WERI-Rb-1 (cell line): ENCODE measurements at places on chromosomes 1 and 21.

GRCh38 chr1:21175670-21176581, 771 bp downstream of the EIF4G3 start:
- peak; percentile 30 for DNase-seq

DNA sequence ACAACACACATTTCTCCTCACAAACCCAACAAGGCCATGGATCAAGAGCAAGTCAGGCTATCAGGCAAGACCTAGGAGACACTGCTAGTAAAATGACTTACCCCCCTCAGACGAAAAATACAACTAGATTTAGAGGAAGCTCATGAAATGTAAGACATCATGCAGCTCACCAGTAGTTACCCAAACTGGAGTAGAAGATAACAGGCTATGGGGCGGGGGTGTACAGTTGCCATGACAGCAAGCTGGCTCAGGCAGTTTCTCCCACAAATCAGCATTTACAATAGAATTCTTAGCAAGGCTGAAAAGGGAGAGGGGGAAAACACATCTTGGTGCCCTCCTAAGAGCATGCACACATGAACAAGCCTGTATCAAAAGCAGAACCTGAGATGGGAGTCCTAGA, 13.9 kb downstream of the TPM3 start:
- DNase-seq, result no peak

- DNase-seq, result no peak
These were observed 23.9 kb upstream of the KCNE1 start for GRCh38 chr21:34535886-34536285.

DNA sequence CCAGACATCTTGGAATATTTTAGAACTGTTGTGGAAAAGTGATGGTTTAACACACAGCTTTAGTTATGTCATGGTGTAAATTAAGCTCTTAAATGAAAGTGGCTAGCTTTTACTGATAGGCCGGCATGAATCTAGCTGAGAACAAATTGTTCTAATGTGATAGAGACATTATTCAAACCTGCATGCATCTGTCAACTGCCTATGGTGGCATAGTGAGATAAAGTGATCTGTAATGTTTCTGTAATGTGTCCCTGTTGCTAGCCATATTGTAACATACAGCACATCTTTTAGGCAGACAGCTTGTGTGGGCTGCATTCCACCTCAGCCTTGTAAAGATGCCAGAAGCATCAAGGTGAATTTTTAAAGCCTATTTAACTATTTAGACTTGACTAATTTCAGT, 16.0 kb downstream of the LRIG2 start:
- no peak for DNase-seq

DNA sequence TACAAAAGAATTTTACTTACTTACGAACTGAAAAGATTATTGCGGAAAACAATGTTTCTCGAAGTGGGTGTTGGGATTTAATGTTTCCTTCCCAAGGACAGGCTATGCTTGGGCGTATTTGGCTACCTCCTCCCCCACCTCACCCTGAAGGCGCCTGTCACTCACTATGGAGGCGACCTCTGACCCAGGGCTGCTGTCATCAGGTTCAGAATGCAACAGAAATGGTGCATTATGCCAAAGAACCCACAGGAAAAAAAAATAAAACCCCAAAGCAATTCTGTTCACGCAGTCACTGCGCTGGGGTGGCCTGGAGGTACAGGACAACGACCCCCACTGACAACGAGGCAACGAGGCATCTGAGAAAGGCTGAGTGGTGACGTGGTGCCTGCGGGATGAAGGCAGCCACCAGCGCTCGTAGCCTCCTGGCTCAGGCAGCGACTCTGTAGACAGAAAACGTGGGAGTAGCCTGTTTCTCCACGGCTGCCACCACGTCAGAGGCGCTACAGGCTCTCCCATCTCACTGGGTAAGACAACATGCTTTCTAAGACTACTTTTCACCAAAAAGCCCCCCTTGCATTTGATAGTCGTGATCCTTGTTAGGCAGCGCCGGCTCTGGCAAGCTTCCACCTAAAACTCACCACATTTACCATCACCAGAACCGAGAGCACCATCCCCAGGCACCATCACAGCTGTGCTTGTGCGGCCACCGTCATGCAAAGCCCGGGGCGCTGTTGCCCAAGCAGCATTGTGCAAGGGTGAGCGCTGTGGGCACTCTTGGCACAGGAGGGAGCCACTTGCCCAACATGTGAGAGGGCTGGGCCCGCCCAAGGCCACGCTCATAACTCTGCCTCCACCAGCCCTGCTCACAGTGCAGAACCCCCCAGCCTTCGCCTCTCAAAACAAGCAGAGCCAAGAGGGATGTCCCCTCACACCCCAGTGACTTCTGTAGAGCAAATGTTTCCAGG, 14.3 kb downstream of the NADK start:
- no peak for DNase-seq

DNA sequence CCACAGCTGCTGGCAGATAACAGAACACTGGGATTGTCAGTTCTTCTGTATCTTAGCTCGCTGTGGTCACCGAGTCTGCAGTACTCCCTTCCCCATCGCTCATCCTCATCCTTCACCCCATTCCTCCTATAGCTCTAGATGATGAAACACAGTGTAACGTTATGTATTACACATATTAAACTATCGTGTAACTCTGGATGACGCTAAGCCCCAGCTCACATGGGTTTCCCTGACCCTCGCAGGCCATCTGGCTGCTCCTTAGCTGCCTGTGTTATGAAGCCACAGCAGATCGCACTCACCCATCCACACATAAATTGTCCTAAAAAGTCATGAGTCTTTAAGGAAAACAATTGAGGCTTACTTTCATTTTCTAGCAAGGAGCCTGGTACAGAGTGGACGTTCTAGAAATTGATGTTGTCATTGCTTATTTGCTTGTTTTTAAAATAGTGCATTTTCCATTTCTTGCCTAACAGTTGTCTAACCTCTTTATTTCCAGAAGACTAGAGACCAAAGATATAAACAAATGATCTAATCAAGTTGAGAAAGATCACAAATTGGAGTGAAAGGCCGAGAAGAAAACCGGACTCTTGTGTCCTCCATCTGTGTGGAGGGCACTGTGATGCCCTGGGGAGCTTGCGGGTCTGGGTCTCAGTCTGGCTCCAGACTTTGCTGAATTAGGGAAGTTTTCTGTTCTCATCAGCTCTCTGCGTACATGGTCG, 24.3 kb upstream of the PCP4 start:
- DNase-seq, result peak; percentile 81

DNA sequence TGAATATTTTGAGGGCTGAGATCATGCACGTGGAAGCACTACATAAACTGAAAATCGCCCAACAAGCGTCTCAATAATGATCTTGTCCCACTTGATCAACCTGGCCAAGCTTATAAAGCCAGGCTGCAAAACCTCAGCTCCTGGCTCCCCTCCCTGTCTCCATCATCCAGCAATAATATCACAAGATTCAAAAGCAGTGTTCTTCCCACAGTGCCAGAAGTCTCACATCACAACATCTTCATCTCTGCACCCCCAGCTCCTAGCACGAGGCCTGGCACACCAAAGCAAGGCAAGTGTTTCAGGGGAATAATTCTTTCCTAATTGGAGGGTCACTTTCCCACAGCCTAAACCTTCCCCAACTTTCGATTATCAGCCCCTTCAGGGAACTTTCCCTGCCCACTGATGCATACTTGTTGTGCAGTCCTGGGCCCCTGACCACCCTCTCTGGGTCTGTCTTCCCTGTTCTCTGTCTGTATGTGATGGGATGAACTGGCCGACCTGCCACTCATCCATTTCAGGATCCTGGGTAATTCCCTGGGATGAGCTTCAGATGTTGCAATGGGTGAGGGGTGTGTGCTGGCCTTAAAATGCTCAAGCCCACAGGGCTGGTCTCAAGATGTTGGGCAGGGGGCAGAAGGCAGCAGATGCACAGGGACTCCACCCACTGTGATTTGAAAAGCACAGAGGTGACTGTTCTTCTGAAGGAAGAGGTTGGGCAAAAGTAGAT, 129.0 kb downstream of the DMRTB1 start:
- no peak for DNase-seq

GRCh38 chr1:247445526-247446356, 12.2 kb downstream of the OR2B11 start:
- no peak for DNase-seq

DNA sequence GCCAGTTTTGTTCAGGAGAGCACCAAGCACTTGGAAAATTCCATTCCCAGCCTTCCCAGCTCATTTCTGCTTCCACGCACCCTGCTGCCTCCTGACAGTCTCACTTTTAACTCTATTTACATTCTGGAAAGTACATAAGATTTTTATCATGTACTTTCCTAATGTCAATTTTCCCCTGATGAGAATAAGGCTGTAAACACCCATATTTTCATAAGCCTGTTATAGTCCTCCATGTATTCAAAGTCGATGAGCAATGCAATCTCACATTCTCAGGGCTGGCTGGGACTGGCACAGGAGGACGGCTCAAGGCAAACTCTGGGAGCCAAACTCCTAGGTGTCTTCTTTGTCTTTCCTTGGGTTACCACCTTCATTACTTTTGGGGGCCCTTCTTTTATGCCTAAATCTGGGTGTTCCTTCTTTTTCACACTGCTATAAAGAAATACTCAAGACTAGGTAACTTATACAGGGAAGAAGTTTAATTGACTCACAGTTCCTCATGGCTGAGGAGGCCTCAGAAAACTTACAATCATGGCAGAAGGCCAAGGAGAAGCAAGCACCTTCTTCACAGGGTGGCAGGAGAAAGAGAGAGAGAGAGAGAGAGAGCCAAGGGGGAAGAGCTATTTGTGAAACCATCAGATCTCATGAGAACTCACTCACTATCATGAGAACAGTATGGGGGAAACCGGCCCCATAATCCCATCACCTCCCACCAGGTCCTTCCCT, 94.6 kb downstream of the IGSF21 start:
- no peak for DNase-seq

DNA sequence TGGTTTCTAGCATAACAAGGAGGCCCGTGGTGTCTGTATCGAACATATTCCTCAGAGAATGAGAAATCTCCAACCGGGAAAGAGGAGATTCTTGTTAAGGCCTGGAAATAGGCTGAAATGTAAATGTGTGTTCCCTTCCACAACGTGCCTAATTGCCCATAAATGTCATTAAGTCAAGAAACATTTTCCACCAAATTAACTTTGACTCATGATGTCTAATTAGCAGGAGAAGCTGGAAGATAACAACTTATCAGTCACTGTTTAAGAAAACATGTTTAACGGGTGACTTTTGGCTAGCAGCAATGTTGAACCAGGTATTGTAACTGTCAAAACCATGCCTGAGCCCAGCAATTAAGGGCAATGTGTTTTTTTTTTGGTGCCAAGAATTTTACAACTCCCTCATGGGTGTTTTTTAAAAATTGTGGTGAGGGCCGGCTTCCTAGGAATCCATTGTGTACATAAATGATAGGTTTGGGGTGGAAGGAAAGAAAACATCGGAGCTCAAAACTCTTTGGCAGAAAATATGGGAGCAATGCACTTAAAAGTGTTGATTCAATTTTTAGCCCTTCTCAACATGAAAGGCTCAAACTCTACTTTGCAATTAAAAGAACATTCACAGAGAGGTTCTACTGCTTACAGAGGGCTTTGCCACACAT, 67.0 kb downstream of the OLIG1 start:
- no peak for DNase-seq

- DNase-seq, result no peak
These were observed 58.5 kb downstream of the TENT5C start for GRCh38 chr1:117664314-117664713.

GRCh38 chr21:40129809-40130208, 262.6 kb downstream of the PCP4 start:
- DNase-seq, result no peak
